ENCODE measurements at places on chromosomes 4 and X.
A peak's percentile ranks its signal among the peaks of the same experiment; 100 is the strongest.

GRCh38 chr4:74474345-74475090 lies 29.6 kb downstream of the AREG start:
- no peak for DNase-seq

GRCh38 chr4:188627892-188628291 lies 488.7 kb downstream of the TRIML1 start:
- no peak for DNase-seq

DNA sequence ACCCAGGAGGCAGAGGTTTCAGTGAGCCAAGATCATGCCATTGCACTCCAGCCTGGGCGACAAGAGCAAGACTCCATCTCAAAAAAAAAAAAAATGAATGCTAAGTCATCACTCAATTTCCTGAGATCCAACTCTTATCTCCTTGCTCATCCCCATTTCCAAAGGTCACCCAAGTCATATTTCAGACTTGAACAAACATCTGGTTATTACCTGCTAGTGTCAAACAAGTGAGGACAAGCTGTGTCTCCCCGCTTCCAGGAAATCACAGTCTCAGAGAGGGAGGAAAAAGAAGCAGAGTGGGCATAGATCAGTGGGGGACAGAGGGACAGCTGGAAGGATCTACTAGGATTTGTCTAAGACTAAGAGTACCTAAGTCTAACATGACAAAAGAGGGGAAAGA lies 147.5 kb upstream of the FUNDC1 start:
- DNase-seq, result no peak

DNA sequence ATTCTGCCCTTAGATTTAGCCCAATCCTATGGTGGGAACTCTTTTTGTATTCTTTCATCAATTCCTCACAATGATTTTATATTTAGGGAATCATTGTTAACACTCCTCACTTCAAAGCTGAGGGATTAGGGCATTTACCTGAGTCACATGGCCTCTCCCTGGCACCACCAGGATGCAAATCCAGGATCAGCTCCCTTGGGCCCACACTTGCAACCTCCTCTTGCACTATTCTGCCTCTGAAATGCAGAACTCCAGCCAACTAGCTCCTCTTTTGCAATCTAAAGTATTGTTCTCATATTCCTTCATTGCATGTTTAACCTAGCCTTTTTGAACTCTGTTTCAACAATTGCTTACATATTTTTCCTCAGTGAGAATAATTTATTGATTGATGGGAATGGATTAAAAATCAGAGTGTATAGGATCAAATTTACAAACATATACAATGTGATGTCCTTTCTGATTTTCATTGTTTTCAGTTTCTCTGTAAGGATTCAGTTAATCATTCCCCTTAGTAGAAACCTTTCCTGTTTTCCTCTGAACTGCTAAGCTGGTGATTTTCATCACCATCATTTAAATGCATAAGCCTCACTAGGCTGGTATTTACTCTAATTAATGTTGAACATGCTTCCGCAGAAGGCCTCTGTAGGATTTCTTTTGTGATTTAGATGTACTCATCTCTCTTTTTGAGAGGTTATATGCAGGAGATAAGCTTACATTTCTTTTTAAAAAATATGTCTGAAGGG lies 3.3 kb upstream of the RELL1 start:
- no peak for DNase-seq

GRCh38 chrX:48540480-48540879 lies 966 bp downstream of the TBC1D25 start:
- DNase-seq, result no peak

GRCh38 chr4:124647599-124647998 lies 64.9 kb downstream of the ANKRD50 start:
- DNase-seq, result no peak

DNA sequence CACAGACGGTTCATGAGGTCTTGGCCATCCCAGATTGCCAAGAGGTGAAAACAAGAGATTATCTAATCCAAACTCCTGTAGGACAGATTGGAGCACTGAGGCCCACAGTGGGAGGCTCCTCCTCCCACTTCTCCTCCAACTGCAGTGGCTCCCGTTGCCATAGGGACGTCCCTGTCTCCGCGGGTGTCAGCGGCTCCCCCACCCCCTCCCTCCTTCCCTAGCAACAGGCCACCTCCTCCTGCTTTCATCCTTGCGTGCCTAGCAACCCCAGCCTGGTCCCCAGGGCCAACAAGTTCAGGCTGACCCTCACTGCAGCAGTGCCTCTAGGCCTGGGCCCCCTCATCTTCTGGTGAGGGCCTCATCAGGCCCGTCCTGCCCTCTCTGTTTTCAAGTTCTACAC lies 6.8 kb upstream of the IQSEC2 start:
- peak; percentile 47 for DNase-seq

DNA sequence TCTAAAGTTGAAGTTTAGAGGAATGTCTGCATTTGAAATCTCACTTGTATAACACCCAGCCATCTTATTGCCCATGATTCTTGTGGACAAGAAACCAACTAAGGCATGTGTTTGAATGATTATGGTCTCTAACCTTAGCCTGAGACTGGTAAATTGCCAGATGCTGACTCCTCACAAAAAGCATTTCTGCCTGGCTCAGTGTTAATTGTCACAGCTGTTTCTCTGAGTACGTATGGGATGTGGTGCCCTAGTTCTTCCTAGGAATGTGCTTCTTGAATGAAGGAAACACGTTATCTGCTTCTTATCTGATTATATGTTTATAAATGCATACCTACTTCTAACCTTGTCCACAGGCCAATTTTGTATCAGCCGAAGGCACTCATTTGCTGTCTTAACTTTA lies 63.1 kb upstream of the NDP start:
- DNase-seq, result no peak

DNA sequence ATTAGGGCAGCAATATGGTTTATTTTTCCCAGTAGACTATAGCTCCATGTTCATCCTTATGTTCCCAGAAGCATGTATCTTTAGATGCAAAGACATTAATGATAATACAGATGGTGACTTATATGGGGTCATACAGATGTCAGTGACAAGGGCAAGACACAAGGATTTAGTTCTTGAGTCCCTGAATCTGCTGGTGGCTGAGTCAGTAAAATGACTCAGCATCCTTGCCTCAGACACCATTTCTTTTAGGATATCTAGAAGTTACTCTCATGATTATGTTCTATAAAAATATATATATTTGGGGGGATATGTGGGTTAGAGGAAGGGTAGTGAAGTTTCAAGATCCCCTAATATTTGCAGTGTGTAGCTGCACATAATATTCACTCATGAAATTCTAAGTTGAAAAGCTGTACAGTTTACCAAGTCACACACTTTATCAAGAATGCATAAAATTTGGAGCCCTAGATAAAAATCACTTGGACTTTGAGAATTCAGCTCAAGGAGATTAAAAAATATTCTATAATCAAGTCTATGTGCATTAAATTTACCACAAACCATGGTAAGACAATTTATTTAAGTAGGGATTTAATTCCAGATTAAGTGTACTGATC lies 101.9 kb downstream of the LNX1 start:
- DNase-seq, result no peak

DNA sequence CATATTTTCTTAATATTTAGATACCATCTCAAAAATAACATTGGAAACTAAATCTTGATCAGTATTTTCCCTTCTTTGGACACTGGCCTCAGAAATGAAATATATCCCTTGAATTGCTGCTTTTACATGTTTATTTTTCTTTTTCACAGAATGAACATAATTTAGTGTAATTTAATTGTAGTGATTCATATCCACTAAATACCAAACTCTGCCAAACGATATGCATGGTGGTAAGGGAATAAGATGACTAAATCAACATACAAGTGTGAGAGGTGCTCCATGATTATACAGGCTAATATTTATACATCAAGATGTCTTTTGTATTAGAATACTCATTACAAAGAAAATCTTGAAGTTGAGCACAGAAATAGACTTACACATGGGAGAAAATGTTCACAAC lies 216.8 kb upstream of the PACRGL start:
- DNase-seq, result no peak

GRCh38 chr4:825063-825970 lies 612 bp downstream of the CPLX1 start:
- DNase-seq, result no peak

- no peak for DNase-seq
These were observed 28.2 kb upstream of the NEIL3 start for GRCh38 chr4:177281351-177281909.

DNA sequence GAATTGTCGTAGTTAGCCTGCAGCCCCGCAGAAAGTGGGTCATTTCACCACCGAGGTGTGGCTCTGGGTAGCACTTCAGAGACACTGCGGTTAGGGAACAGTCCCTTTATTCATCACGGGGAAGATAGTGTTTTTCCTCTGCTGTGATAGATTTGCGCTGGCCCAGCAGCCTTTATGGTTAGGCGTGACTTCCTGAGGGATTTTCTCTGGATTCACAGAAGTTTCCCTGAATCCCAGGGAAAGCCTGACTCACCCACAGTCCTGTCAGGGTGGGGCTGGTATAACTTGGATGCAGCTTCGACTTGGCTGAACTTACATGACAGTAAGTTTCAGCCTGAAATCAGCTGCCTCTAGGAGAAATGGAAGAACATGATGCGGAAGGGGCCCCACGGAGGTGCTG lies 196.3 kb upstream of the HHIP start:
- no peak for DNase-seq

DNA sequence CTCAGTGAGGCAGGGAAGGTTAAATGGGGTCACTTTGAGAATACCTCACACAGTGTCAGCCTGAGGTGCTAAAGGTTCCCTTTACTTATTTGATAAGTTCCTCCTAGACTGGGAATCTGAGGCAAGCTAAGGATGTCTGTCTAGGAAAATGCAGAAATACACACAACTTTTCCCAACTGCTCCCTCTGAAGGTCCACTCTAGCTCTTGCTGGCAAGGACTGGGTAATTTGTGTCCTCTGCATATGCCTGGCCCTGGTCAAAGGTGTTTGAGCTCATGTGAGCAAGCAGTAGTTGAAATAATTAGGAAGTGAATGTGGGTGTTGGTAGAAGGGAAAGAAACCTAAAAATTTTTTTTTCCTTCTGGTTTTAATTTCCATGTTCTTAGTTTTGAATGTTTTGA lies 21.3 kb downstream of the TXLNG start:
- no peak for DNase-seq

DNA sequence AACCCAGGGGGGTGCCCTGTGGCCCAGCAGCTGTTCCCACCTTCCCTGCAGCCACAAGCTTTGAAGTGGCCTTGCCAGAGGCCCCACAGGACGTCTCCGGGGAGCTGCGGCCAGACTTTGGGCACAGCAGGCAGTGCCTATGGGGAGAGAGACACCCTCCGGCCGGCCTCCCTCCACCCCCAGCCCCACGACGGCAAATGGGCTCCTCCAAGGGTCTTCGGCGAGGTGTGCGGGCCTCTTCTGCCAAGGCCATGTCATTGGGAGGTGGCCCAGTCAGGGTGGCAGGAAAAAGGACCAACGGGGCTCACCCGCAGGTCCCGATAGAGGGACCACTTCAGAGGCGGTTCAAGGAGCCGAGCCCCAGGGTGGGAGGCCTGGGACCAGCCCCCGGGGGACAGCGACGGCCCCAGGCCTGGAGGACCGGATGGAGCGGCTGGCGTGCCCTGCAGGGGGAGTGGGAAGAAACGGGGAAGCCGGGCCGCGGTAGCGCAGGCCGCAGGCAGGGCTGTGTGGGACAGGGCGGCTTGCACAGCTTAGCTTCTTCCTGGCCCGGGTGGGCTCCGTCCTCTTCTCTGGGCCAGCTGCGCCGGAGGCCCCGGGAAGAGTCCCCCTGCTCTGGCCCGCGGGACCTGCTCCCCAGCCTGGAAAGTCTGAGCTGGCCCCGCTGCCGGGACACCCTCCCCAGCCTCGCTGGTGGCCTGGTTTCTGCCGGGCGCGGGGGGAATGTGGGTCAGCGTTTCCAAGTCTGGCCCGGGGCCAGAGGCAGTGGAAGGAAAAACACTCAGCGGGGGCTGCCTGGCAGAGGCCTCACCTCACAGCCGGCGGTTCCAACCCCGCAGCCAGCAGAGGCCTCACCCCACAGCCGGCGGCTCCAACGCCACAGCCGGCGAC lies 21.9 kb upstream of the SPON2 start:
- no peak for DNase-seq

DNA sequence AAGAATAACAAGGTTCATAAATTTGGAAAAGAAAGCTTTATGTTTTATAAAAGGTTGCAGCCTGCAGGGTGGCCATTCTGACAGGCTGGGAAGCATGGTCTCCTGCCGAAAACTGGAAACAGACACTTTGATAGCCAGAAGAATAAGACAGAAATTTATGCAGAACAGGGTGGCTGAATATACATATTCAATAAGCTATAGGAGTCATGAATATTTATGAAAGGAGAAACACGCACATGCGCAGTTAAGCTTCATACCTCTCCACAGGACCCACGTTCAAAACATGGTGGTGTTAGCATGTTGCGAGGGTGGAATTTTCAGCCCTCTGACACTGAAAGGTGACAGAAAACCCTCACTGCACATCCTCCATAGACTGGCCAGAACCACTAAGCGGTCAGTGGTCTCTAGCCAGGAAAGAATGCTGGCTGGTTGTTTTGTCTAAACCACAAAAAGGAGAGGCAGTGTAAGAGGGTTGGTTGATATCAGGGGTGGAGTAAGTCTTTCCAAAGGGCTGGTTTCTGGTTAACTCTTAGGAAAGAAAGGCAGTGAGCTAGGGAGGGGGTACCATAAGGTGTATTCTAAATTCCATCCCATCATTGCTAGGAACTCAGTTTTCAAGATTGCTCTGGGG lies 58.2 kb downstream of the ANXA10 start:
- no peak for DNase-seq

DNA sequence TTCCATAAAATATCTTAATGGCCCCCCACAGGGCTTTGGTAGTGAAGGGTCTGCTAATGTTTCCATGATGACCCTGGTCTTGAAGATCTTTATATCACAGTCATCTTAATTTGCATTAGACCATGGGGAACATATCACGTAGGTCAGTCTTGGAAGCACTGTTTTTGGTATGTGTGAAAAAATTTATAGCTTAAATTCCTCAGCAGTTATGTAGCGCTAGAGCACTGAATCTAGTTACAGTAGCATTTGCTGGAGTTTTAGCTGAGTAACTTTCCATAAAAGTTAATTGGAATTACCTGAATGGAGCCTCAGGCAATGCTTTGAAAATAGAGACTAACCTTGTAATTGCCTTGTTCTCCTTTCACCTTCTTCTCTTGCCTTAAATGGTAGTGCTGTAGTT lies 648.8 kb downstream of the IQCM start:
- no peak for DNase-seq

- peak; percentile 11 for DNase-seq
These were observed 8.5 kb downstream of the CNKSR2 start for GRCh38 chrX:21382715-21383114.

DNA sequence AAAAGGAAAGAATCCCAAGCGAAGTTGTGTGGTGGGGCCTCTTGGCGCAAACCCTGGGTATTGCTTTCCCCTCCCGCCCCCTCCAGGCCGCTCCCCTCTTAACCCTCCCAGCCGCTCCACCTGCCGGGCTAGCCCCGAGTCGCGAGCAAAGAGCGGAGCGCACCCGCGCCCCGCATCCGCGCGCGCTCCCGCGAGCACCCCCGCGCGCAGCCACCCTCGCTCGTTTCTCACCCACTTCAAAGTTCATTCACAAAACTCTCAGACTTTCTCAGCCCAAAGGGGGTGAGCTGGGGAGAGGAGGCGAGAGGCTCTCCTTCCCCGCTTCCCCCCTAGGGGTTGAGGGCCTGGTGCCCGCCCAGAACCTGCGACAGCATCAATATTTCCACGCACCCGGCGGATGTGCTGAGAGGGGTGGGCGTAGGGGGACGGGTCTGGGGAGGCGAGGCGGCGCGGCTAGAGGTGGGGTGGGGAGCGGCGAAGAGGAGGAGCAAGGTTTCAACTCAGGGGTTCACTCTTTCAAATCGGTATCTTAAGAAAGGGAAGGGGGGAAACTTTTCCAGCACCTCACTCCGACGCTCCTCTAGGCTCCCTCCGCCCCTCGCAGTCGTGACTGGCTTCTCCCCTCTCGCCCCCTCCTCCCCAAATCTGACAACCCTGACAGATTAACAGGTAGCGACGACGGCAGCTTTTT lies 1.8 kb downstream of the MAML3 start:
- peak; percentile 81 for DNase-seq

GRCh38 chr4:122827879-122828601 lies 1.4 kb downstream of the FGF2 start:
- DNase-seq, result peak; percentile 2
